ENCODE measurements at places on chromosomes 3 and 15. TPM values are rescaled to one million over a fixed set of nuclear protein-coding genes. Genes with fewer than 3 reads are reported as not detected.

Gene LRRC31
- total RNA-seq: not detected

Gene RASGRP1
- 1.5 TPM for total RNA-seq

Gene ITIH1
- not detected for total RNA-seq

Gene BHLHE40
- total RNA-seq: 181 TPM

Gene C3orf70
- total RNA-seq: 17.2 TPM

Gene FEZF2
- total RNA-seq: not detected

Gene DLEC1
- 0.26 TPM for total RNA-seq

- no peak overlapping the region for H3K4me3 ChIP-seq
- H3K27ac ChIP-seq: no peak overlapping the region
- DNase-seq: no peak
- H3K4me1 ChIP-seq: no peaks in the 10 kb centered on the region
- no peaks in the 10 kb centered on the region for H3K27me3 ChIP-seq
Observed at GRCh38 chr3:127606981-127607595, 8.9 kb downstream of the MCM2 start.

- H3K4me3 ChIP-seq: no peak overlapping the region
- no peak overlapping the region for H3K27ac ChIP-seq
- no peaks in the 10 kb centered on the region for H3K27me3 ChIP-seq
- H3K36me3 ChIP-seq: no peaks in the 10 kb centered on the region
- H3K4me1 ChIP-seq: no peaks in the 10 kb centered on the region
Observed at GRCh38 chr15:79028411-79028964, 62.1 kb downstream of the RASGRF1 start.

GRCh38 chr3:50609763-50610085, 1.9 kb downstream of the CISH start:
- no peaks in the 10 kb centered on the region for H3K27me3 ChIP-seq
- no peaks in the 10 kb centered on the region for H3K36me3 ChIP-seq
- no peak overlapping the region for H3K4me3 ChIP-seq
- no peak overlapping the region for H3K27ac ChIP-seq

DNA sequence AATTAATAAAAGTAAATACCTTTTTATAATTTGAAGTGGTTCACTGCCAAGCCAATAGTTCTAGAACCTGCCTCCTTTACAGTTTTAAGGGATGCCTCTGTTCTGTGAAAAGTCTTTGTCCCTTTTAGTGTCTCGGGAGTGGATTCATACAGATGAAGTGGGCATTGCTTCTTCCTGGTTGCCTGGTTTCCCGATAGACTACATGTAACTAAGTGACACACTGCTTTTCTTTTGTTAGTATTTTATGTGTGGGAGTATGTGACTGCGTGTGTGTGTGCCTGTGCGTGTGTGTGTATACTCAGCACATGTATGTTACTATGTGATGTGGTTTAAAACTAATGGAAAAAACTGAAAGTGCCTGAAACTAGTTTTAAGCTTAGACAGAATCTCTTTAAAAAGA, 21.1 kb downstream of the PSMD6 start:
- no peak overlapping the region for H3K27ac ChIP-seq
- H3K36me3 ChIP-seq: peaks cover 8% of the 10 kb centered on the region
- H3K27me3 ChIP-seq: no peaks in the 10 kb centered on the region
- H3K4me1 ChIP-seq: peaks cover 4% of the 10 kb centered on the region
- no peak for DNase-seq

GRCh38 chr3:122902326-122902725, 107.5 kb downstream of the SLC49A4 start:
- DNase-seq: no peak
- no peak overlapping the region for H3K4me3 ChIP-seq
- H3K4me1 ChIP-seq: no peaks in the 10 kb centered on the region
- H3K27me3 ChIP-seq: no peaks in the 10 kb centered on the region
- no peak overlapping the region for H3K27ac ChIP-seq

Measured in aorta (tissue), 5 donors.